ENCODE measurements at places on chromosomes 16 and 17. TPM values are rescaled to one million over a fixed set of nuclear protein-coding genes. Genes with fewer than 3 reads are reported as not detected.

FOXJ1 gene
- total RNA-seq: not detected

ZNF469 gene
- total RNA-seq: 0.37 TPM

ARSG gene
- 3.5 TPM for total RNA-seq

PMFBP1 gene
- total RNA-seq: 0.30 TPM

ELMO3 gene
- 1.2 TPM for total RNA-seq

CCL4 gene
- not detected for total RNA-seq

DNA sequence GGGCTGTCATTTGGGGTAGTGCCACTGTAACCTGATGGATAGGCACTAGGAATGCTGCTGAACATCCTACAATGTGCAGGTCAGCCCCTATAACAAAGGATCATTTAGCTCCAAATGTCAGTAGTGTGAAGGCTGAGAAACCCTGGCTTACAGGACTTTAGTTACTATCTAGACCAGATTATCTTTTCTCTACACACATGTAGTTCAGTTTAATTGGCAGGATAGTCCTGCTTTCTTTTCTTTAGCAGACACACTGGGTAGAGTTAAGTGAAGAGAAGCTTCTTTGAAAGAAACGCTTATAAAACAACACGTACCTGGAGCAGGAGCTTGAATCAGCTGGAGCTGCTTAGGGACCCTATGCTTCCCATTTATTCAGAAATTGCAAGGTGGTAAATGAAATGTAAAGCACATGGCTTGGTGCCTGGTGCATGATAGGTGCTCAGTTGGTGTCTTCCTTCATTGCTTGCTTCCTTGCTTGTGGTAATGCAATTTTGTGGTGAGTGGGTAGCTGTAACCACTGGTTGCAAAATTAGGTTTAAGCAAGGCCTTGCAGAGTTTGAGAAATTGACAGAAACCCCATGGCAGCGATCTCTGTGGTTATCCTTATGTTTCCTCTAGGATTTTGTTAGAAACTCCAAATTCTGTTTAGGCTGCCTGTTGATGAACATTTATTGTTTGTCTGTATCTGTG, 9.4 kb downstream of the METTL9 start:
- no peak for DNase-seq

DNA sequence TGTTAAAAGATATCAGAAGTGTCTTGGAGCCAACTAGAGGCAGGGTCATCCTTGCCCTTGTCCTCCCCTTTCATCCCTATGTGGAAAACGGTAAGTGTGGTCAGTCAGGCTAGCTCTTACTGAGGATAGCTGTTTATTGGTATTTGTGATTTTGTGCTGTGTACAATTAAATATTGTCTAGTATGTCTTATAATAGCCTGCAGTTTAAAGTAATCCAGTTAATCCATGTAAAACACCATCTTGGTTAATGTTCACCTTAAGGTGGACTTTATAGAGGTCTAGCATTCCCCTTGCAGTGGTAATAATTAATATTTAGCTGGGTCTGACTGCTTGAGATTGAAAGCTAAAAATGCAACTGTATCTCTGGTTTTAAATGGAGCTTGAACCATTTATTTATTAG, 25.6 kb downstream of the METTL9 start:
- DNase-seq: no peak

GRCh38 chr17:79459003-79459655, 151.7 kb downstream of the RBFOX3 start:
- DNase-seq: no peak

DNA sequence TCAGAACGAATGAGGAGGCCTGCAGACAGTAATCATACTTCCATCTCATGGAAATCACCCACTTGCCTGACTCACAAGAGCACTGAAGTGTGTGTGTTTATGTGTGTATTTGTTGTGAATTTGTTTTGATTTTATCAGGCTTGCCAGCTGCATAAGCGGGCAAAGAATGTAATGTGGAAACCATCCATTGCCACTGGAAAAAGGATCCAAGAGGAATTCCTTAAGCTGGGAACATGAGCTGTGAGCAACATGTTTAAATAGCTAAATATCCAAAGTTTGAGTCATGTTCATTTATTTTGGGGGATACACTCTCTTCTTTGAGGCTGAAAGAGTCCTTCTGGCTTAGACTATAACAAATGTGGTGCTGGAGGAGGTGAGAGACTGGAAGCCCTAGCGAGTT, 198.4 kb upstream of the TBX2 start:
- DNase-seq: peak; percentile 91

- no peak for DNase-seq
These were observed 6.8 kb downstream of the ELOB start for GRCh38 chr16:2770057-2770951.

DNA sequence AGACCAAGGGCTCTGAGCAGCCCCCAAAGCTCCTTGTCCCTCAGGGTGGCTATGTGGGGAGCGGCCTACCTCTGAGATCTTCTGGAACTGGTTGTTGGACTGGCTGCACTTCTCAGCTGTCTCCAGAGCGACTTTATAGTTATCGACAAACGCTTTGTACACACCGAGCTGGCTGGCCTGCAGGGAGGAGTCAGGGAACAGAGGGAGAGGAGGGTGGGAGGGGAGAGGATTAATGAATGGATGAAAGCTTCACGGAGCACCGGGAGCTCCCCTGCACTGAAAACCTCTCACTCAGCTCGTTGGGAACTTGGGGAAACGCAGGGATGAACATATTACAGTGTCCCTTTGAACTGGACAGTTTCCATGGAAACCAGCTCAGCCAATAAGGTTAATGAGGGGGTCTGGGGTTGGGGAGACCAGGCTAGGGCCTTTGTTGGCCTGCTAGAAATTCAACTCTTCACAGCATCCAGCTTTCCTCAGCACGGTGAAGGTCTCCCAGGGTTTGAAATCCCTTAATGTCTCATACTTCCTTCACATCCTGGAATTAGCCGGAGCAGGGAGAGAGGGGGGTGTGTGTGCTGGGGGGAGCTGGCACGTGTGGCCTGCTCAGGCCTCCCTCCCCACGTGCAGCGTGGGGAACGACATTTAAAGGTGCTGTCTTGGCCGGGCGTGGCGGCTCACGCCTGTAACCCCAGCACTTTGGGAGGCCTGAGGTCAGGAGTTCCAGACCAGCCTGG, 86.7 kb downstream of the TIMM22 start:
- peak; percentile 41 for DNase-seq

DNA sequence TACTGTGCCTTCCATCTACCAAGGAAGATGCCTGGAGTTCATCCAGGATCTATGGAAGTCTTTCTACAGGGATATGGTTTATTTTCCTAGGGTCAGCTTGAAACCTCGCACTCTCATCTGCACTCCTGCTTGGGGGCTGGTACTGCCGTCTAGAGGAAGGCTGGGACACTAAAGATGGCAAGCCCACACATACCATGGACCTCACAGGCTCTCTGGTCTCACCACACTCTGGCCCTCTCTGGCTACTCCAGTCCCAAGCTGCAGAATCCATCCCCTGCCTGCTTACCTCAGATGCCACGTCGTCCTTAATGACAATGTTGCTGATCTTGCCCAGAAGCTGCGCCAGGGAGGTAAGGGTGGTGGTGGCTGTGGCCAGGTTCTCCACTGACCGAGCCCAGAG, 2.1 kb upstream of the UNC119 start:
- DNase-seq: no peak

GRCh38 chr16:12201216-12201615, 224.7 kb downstream of the SNX29 start:
- no peak for DNase-seq

DNA sequence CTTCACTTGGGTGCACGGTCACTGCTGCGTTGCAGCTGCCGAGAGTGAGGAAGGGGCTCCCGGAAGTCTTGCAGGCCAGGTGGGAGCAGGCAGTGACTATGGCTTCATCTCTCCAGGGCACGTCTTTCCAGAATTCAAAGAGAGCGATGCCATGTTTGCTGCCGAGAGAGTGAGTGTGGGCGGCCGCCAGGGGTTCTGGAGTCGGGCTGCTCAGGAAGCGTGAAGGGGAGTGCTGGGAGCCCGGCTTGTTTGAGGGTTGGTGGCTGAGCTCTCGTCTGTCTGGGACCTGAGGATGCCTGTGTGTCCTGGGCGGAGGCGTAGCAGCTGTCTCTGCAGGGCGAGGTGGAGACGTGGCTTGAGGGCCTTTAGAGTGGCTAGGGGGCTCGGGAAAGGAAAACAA, 6.3 kb downstream of the HGS start:
- DNase-seq: no peak

DNA sequence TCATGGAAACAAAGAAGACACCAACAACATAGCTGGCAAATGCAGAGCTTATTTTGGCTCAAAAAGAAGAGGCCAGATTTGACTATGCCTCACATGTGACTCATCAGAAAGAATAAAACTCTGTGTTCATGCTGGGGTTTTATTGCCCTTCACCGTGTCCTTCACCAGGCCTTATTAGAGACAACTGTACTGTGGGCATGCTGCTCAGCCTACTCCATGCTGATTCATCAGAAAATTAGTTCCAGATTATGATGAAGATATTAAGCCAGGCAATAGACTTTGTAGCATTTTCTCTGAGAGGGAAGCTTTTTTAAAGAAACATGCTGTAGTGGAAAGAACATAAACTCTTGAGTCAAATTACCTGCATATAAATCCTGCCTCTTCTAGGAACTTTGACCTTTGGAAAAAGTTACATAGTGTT, 89.8 kb downstream of the CYB561 start:
- DNase-seq: peak; percentile 92

GRCh38 chr16:87951552-87952538, 611 bp downstream of the BANP start:
- DNase-seq: no peak

DNA sequence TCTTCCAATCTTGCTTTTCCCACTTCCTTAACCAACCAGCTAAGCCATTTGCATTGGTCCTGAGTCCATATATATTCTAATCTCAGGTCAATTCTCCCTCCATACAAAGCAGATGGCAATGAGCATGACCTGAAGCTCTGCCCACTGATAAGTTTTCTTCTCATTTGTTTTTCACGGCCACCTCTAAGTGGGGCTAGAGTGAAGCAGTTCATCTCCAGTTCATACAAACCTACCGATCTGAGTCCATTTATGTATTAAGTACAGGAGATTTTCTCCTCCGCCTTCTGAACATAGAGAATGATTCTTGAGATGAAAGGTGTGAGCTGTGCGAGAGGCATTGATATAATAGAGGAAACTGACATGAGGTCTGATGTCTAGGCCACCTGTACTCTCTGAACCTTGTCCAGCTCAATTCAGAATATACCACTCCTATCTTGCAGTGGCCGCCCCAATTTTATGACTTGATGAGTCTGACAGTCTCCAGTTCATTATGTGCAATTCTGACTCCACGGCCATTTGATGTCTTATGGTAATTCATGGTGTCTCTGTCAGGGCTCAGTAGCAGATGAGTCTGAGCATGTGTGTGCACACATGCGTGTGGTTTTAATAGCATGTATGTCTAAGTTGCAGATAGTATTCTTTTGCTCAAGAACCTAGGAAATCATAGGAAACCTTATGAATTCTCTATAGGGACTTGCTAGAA, 329.8 kb downstream of the PMP22 start:
- DNase-seq: no peak

GRCh38 chr16:2511128-2511800, 2.5 kb upstream of the ATP6V0C start:
- DNase-seq: no peak

- DNase-seq: no peak
These were observed 2.0 kb downstream of the SLC16A11 start for GRCh38 chr17:7041607-7042500.

DNA sequence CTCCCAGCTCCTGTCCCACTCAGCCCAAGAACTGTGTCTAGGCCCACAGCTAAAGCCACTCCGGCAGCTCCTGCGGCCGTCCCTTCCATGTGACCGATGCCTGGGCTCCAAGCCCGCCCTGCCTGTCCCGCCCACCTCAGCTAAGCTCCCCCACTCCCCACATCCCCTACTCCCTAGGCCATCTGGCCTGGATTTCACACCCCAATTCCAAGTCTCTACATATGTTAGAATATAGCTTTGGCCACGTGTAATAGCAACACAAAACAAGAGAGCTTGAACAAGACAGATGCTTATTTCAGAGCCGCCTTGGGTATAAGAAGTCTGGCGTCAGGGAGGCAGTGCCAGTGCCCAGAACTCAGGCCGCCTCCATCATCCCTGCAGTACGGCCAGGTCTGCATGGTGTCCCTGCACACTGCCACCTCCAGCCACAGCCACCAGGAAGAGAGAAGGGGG, 30.0 kb upstream of the USP22 start:
- no peak for DNase-seq

DNA sequence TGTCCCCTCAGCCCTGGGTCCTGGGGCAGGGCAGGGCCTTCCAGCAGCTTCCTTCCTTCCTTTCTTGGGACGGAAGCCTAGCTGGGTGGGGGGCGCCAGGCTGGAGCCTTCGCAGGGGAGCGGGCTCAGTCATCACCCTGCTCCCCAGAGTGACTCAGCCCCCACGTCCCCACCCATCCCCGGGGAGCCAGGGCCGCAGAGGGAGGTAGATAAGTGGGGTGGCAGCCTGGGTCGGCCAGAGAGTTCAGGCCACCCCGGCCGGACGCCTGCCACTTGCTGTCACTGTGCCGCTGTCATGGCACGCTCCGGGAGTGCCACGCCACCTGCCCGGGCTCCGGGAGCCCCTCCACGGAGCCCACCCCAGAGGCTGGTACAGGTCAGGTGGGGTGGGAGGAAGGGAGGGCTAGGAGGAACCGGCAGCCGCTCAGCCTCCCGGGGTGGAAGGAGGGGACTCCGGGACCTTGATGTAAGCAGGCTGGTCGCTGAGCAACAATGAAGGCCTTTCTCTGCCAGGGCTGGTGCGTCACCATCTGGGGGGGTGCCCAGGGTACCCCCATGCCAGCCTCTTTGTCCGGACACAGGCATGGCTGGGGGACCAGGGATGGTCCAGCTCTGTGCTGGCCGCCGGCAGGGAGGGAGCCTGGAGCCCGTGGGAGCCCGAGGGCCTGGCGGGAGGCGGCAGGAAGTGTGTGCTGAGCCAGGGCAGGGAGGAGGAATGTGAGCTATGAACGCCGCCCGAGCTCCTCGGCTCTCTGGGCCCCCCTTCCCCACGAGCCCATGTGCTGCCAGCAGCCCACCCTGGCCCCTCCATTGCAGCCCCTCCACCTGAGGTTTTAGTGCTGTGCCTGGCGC, 6.6 kb downstream of the NHERF2 start:
- peak; percentile 90 for DNase-seq

- peak; percentile 7 for DNase-seq
These were observed 1.6 kb downstream of the EIF4A3 start for GRCh38 chr17:80145076-80146075.
